ENCODE measurements at places on chromosomes 16 and 17.

DNA sequence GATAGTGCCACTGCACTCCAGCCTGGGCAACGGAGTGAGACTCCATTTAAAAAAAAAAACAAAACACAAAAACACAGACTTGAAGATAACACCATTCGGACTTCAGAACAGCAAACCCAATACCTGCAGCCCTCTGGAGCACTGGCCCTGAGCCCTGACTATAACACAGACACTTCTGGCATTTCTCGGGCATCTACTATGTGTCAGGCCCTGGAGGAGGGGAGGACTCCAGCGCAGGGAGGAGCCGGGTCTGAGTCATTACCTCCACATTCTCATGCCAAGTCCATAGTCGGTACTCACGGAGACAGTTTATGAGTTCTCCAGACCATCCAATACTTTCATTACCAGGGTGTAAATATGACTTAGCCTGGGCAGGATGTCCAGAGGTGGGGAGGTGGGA is 48.8 kb downstream of the PITPNM3 start:
- DNase-seq = peak; percentile 74

DNA sequence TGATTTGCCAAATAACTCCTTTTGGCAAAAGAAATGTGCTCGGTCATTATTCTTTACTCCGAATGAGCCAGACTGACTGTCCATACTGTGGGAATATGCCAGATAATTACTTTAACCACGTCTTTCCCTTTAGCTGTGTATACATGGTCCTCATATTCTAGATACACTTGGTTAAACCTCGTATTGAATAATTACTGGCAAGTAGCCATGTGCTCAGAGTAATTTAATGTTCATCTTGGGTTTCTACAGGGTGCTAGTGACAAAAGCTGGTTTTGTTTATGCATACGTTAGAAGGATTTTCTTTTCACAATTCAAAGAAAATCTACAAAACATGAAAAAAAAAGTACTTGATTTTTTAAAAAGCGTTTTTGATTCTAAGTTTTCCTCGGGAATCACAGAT is 540.3 kb downstream of the KCNJ2 start:
- no peak for DNase-seq

- no peak for DNase-seq
Observed at GRCh38 chr16:53480394-53480793, 22.6 kb downstream of the AKTIP start.

DNA sequence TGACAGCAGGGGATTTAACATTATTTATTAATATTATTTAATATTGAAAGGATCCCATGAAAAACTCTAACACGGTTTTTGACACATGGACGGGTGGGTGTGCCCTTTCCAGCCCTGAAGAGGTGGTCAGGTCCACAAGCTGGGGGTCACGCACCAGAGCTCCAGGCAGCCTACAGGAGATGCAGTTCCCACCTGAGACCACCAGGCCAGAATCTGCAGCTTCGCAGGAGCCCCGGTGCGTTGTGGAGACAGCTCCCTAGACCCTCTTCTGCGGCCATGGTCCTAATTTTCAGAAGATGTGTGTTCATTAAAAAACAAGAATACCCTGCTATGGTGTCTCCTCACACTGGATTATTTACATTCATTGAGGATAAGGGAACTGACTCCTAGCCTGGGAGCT is 331.1 kb downstream of the C16orf95 start:
- DNase-seq = no peak

DNA sequence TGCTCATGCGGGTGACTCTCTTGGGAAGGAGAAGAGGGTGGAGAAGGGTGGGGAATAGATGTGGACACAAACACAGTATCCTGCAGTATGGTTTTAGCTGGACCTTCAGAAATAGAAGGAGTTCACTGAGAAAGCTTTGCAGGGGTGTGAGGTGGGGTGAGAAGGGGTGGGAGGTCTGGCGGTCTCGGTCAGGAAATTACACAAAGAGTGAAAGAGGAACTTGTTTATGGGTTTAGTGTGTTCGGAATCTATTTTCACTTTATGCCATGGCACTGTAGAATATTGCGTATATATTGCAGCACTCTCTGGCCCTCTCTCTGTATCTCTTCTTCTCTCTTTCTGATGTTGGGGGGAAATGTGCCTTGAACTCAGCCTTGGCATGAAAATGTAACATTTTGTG is 148.2 kb upstream of the GOT2 start:
- no peak for DNase-seq

DNA sequence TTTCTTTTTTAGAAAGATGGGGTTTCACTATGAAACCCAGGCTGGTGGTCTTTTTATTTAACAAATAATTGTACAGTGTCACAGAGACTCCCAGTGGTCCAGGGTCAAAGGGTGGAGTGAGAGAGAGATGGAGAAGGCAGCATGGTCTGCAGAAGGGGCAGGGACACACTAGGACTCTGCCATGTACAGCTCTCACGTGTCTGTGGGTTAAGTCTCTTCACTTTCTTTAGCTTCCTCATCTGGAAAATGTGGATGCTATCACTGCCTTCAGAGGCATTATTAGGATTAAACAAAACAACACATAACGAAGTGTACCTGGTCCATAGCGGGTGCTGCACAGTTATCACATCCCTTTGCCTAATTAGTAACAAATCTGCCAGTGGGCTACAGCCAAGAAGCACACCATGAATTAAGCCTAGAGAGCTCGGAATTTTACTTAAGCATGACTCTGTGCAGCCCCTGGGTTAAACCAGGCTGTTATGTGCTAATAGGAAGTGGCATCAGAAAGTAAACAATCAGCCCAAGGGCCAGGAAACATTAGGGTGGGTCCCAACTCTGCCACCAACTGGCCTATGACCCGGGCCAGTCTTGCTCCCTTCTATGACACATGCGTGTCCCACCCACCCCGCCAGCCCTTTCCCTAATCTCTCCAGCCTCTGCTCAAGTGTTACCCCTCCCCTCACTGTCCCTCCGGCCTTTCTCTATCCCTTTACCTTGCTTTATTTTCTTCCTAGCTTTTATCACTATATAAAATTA is 13.9 kb downstream of the TOP3A start:
- no peak for DNase-seq

DNA sequence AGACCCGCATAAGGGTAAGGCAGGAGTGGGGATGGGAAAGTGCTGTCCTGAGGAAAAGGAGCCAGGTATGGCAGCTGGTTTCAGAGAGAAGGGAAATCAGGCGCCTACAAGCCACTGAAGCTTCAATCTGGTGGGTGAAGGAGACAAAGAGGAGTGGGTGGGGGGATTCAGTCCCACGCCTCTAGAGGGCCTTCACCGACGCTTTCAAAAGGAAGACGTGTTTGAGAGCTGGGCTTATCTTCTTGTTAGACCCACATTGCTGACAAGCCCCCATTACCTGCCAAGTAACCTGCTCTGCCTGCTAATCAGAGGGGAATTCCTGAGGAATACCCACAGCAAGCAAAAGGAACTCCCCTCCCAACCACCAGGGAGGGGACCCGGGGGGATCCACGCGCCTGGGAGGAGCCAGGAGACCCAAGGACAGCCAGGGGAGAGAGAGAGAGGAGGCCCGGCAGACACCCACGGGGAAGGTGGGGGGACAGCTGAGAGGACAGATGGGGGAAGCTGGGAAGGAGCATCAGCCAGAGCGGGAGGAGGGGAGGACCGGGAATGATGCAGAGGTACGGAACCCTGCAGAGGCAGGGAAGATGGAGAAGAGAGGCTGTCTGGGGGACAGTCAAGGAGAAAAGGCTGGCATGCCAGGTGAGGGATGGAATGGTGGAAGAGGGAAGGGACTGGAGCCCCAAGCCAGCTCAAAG is 1.0 kb downstream of the MTMR4 start:
- DNase-seq = no peak

DNA sequence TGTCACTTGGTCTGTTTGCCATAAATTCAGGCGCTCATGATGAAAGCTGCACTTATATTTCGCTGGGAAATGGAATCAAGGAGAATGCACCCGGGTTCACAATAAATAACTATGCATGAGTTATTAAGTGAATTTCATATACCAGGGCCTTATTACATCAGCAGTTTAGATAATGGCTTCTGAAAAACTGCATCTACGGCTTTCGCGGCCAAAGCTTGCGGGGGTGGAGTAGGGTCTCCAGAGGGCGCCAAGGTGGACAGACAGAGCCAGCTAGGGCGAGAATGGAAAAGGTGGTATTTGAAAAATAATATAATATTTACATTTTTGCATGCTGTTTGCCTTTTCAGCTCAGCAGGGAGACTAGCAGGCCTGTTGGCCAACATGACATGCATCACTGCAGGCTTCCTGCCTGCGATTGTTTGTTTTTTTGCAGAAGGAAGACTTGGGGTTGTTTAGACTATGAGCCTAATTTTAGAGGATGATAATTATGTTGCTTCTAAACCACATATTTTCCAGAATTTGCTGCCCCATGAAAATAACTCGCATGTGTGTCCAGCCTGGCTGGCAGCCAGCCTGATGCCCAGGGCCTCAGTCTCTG is 173.8 kb upstream of the IRX3 start:
- no peak for DNase-seq

DNA sequence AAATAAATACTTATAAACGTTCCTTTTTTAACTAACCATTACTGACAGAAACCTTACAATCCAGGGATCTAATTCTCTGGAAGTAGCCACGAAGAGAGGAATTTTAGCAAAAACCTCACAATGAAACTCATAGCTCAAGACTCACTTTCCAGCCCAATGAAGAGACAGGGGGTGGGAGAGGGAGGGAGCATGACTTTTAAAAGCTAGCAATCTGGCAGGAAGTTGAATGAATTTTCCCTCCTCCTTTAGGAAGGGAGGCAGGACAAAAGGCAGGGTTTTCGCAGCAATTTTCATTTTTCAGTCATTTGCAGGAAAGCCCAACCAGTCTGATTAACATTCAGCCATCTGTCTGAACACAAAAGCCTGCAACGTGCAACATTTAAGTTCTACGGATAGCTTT is 381.5 kb upstream of the PSMD7 start:
- peak; percentile 54 for DNase-seq

- peak; percentile 55 for DNase-seq
Observed at GRCh38 chr17:74210191-74211140, 2.9 kb upstream of the TTYH2 start.

DNA sequence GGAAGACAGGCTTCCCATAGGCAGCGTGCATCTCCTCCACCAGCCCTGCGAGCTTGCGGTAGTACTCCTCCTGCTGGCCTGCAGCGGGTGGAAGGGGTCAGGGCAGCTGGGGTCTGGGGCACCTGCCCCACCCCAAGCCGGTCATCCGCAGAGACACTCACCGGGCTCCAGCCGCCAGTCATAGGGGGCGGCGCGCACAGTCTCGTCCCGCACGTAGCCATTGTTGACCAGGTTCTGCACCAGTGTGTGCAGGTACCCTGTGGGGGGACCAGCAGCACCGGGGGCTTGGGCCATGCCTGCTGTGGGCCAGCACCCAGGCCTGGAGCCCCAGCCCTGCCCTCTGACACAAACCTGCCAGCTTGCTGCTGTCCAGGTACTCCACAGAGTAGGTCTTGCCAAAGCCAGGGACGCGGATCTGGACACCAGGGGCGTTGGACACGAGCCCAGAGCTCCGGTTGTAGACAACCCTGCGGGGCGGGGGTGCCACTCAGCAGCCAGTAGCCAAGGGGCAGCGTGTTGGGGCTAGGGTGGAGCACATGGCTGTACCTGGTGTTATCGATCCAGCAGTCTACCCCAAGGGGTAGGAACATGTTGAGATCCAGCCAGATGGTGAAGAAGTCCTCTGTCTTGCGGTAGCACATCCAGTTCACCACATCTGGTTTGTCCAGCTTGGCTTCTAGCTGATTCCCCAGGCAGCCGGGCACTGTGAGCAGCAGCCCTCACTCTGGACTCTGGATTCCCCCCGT is 1.2 kb downstream of the LCAT start:
- DNase-seq = no peak

DNA sequence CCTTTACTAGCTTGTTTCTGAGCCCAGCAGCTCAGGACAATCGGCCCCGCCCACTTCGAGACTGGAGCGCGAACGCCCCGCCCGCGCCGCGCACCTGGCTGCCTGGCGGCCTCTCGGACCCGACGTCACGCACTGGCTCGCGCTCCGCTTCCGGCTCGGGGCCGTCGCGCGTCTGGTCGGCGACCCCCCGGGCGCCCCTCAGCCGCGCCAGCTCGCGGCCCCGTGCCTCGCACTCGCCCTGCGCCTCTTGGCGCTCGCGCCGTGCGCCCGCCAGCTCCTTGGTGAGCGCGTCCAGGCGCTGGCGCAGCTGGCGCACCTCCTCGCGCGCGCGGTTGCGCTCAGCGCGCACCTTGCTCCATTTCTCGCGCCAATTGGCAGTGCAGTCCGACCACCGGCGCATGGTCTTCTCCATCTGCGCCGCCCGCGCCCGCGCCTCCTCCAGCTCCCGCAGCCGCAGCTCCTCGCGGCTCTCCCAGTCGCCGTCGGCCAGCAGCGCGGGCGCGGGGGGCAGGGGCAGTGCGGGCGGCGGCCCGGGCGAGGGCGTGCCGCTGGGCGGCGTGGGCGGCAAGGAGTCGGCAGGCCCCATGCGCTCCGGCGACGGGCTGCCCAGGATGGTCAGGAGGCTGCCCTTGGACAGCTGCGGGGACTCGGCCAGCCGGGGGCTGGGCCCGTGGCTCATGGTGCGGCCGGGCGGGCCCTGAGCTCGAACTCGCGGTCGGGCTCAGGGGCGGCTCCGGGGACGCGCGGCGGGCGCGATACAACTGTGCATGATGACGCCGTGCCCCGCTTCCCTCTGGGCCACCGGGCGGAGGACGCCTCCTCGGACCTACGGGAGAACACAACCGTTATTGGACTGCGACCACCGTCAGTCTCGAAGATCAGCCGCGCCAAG is 7.6 kb downstream of the CCDC102A start:
- no peak for DNase-seq

- no peak for DNase-seq
Observed at GRCh38 chr16:84454611-84455010, 49.8 kb downstream of the MEAK7 start.

DNA sequence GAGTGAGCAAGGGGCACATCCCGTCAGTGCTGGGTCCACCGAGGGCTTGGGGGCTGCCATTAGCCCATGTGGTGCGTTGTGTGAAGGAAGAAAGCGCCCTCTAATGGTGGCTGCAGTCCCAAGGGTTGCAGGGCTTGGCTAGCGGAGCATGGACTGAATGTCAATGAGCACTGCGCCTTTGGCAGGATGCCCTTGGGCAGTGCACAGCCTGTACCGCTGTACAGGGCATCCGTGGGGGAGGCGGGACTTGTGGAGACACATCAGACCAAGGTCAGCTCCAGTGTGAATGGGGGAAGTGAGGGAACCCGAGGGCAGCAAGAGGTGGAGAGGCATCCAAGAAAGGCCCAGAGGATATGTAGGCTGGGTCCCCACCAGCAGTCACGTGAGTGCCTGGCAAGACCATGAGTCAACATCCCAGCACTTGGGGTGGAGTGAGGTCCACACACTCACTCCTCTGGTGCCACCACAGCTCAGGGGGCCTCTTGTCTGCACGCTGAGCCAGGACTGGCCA is 75.5 kb upstream of the MED9 start:
- peak; percentile 14 for DNase-seq
